ENCODE measurements at places on chromosomes 11 and 22.

- no peak for DNase-seq
Measured at GRCh38 chr22:49296561-49296960, 531.1 kb downstream of the BRD1 start.

DNA sequence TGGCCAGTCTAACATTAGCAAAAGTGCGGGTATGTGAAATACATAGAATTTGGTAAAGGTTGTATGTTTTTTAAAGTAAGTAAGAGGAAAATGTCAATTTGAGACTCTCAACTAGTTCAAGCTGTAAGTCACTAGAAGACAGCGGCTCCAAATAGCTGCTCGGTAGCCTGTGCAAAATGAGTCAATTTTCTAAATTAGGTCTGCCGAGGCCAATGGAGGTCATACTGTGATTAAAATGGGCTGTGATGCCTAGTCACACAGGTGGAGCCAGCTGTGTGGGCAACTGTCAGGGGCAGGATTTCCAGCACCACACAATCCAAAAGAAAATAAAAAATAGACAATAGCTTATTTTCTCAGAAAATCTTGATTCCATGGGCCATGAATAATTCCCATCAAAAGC lies 32.3 kb downstream of the KCNA4 start:
- no peak for DNase-seq

- no peak for DNase-seq
Measured at GRCh38 chr11:31655483-31655882, 145.9 kb downstream of the ELP4 start.

DNA sequence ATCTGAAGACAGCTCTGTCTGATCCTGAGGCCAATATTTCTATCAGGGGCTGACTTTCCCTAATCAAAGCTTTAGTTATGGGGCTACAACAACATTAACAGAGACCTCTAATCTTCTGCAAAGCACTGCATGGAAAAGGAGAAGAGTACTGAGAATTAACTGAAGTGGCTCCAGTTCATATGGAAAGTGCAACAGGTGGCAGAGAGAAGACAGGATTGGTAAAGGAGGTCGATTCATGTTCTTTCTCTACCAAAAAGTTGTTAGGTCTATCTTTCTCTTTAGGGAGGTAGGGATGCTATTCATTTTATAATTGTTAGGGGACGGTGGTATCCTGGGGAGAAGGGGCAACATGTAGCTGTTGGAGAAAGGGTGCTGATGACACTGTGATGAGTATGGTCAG lies 232.7 kb upstream of the NARS2 start:
- DNase-seq = no peak

GRCh38 chr22:20085651-20086050 lies 5.6 kb downstream of the DGCR8 start:
- no peak for DNase-seq

GRCh38 chr11:5655474-5655873 lies 29.4 kb downstream of the TRIM5 start:
- DNase-seq = no peak

DNA sequence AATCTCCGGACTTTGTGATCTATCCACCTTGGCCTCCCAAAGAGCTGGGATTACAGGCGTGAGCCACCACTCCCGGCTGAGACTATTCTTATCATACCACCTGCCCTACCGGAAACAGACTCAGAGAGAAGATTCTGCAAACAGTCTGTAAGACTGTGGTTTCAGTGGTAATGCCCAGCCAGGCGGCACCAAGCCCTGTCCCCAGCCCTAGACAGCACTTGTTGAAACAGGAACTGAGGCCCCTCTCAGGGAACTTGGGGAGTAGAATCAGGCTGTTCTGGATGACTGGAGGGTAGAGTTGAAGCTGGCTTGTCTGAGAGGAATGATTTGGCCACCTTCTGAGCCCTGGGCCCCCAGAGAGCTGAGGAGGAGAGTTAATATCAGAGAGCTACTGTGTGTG lies 1.3 kb upstream of the INSC start:
- DNase-seq = peak; percentile 73

DNA sequence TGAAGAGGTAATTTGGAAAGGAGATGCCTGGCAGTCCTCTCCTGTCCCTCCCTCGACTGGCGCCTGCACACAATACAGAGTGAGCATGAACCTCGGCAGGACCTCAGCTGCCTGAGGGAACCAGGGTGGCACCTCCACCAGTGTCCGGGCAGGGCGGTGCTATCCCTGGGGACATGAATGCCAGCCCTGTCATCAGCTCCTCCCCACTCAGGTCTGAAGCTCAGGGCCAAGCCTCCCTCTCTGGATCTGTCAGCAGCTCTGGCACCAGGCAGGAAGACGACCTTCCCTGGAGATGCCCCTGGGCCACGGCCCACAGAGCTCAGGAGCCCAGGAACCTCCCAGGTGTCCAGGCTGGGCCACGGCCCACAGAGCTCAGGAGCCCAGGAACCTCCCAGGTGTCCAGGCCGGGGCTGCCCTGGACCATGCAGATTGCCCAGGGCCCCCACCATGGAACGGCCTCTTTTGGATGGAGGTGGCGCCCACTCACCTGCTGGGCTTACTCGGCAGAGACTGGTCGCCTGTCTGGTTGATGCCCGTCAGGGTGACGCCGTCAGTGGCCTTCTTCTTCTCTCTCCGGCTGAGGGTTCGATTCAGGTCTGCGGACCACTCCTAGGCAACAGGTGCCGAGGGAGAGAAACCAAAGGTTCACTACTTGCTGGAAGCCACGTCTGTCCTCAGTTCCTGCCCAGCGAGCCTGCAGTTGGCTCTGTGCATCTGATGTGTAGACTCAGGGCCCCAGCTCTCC lies 21.7 kb upstream of the ARFGAP3 start:
- DNase-seq = no peak

Data from GM12878 (cell line).